ENCODE measurements at places on chromosomes 12 and 14.

DNA sequence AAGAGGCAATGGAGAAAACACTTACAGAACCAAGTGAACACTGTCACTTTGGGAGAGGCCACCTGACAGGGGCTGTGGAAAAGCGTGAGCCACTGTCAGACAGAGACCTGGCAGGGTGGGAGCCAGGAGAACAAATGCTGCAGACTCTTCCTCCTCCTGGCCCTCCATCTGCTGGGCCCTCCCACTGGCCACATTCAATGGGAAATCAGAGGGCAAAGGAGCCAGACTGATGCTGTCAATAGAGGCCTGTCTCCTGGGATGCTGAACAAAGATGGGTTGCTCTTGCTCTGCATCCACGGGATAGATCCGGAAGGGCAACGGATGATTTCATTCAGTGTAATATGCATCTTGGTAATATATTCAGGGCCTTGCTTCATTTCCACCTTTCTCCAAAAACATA, 44.9 kb upstream of the BCAT1 start:
- no peak for DNase-seq

- DNase-seq, result no peak
Measured at GRCh38 chr12:115802767-115803166, 474.7 kb downstream of the MED13L start.

GRCh38 chr14:74826574-74826973, 49.4 kb downstream of the PROX2 start:
- no peak for DNase-seq

DNA sequence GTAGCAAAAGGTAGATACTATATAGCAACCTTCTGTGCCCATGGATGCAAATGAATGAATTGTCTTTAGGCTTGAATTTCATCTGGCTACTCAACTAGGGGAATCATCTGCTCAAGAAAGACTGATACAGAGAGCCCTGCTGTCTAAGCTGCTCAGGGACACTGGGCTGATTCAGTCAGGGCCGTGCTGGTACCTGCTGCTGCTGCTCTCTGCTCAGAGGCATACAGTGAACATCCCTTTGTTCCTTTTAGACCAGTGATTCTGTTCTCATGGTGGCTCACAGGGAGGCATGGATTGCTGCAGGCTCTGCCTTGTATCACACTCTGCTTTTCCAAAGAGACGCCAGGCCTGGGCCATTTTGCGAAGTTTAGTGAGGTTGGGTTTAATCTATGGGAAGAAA, 14.1 kb downstream of the EIF2B2 start:
- DNase-seq, result no peak

- no peak for DNase-seq
Measured at GRCh38 chr12:115506822-115507559, 770.5 kb downstream of the MED13L start.

DNA sequence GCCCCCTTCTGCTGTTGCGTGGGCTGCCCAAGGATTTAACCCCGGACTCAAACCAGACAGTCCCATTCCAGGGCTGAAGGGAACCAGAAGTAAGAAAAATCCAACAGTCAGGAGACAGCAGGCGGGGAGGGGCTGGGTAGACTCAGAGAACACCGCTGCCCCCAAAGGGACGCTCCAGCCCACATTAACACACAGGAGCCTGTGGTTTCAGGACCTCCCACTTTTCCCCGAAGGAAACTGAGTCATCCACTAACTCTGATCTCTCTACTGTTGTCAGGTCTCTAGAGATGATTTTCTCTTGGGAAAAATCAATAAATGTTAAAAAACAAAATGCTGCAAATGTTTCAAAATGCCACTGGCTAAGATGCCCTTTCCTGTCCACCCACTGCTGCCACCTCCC, 41.6 kb downstream of the FBXO21 start:
- no peak for DNase-seq

DNA sequence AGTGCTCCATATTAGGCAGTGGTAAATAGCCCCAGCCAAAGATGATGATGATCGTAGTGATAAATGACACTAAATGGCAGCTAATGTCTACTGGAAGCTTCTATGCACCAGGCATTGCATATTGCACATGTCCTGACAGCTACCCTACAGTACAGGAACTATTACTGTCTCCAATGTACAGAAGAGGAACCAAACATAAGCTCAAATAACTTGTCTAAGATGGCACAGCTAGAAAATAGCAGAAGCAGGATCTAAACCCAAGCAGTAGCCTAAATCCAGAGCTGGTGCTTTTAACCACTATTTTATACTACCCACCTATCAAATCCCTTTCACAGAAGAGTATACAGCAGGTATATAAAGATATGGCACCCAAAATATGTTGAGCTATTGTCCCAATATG, 28.9 kb downstream of the ESR2 start:
- no peak for DNase-seq

DNA sequence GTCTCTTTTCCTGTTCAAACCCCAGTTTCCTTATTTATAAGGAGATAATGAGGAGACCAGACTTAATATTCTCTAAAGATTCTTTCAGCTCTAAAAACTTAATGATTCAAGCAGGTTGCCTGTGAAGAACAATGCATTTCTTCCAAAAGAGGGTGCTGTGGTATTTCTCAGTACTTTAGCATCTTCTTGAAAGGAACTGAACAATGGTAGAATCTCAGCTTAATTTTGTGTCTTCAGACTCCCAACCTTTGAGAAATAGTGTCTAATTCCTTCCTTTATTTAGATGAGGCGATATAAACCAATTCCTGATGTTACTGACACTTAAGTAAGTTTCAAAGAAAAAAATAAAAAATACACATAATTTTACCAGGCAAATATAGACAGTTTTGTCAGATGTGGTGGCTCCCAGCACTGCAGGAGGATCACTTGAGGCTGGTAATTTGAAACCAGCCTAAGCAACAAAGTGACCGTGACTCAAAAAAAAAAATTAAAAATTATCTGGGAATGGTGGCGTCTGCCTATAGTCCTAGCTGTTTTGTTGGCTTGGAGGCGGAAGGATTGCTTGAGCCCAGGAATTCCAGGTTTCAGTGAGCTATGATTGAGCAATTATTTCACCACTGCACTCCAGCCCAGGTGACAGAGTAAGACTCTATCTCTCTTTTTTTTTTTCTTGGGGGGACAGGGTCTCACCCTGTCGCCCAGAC, 76.9 kb upstream of the PSMA6 start:
- DNase-seq, result no peak

- no peak for DNase-seq
Measured at GRCh38 chr14:100470523-100470897, 116.7 kb downstream of the BEGAIN start.

- DNase-seq, result no peak
Measured at GRCh38 chr12:16475521-16475920, 128.1 kb downstream of the MGST1 start.

DNA sequence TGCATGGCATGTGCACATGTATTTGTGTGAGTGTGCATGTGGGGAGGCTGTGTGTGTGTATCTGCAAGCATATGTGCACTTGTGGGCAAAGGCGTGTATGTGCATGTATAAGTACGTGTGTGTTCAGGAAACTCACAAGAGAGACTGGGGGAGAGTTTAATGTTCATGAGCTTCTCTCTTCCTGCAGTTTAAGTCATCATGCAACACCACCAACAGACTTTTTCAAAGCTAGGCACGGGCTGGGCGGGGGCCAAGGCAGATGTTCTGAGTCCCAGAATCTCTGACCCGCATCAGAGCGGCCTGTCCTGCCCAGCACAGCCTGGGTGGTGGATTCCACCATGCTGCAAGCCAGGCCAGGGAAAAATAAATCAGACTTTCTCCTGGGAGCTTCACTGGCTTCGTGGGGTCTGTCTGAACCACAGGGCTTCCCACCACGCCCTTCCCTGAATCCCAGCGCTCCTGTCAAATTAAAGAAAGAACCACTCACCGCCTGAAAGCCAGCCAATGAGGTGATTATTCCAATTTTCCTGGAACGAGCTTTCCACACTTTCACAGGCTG, 75.7 kb downstream of the PITPNM2 start:
- no peak for DNase-seq

GRCh38 chr14:49303946-49304516, 282.1 kb downstream of the RPS29 start:
- DNase-seq, result no peak

DNA sequence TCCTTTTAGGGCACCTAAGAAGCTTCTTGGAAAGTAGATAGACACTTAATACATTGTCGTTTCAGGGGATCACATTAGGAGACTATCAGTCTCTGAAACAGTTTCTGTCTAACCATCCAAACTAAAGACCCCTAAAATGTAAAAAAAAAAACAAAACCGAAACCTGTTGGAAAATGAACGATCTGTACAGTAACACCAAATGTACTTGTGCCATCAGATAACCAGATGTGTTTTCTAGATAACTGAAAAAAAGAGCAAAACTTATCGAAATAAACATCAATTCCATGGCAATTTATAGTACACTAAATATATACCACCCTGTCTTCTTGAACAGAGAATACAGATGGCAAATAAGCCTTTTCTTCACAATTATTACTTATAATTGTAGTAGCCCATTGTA, 2.1 kb downstream of the LDHB start:
- no peak for DNase-seq

DNA sequence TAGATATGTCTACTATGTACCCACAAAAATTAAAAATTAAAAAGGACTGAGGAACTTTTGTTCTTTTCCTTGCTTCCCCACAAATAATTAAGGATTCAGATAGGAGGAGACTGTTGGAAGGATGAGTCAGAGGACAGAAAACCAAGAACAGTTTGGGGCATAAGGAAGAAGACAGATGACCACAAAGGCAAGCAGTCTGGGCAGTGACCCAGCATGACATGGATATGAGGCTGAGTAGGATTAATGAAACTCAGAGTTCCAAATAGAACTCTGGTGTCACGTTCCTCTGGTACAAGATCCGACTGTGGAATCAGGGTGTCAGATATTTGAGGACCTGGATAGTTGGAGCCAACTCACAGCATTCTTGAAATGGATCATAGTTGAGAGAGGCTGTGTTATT, 89.3 kb upstream of the SLC38A4 start:
- no peak for DNase-seq

GRCh38 chr14:23055147-23055550, 2.2 kb downstream of the CDH24 start:
- DNase-seq, result no peak

DNA sequence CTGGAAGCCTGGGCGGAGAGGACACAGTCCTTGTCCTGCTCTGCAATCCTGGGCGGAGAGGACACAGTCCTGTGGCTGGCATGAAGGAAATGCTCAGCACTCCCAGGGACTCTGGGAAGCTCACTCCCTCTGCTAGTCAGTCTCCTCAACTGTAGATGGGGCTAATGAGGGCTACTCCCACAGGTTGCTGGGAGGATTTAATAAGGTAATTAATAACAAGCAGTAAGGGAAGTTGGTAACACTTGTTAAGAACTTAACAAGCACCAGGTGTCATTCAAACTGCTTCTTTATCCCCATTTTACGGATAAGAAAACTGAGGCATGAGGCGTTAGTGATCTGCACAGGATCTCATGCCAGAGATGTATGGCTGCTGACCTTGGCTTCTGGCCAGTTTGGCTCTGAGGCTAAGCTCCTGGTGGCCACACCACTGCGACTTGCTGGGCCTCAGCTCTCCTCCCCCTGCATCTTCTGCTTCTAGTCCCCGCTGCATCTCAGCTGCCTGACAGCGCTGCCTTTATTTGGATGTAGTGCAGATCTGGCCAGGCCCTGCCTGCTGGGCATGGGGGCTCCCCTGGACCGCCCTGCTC, 54.1 kb upstream of the BEGAIN start:
- DNase-seq, result no peak

DNA sequence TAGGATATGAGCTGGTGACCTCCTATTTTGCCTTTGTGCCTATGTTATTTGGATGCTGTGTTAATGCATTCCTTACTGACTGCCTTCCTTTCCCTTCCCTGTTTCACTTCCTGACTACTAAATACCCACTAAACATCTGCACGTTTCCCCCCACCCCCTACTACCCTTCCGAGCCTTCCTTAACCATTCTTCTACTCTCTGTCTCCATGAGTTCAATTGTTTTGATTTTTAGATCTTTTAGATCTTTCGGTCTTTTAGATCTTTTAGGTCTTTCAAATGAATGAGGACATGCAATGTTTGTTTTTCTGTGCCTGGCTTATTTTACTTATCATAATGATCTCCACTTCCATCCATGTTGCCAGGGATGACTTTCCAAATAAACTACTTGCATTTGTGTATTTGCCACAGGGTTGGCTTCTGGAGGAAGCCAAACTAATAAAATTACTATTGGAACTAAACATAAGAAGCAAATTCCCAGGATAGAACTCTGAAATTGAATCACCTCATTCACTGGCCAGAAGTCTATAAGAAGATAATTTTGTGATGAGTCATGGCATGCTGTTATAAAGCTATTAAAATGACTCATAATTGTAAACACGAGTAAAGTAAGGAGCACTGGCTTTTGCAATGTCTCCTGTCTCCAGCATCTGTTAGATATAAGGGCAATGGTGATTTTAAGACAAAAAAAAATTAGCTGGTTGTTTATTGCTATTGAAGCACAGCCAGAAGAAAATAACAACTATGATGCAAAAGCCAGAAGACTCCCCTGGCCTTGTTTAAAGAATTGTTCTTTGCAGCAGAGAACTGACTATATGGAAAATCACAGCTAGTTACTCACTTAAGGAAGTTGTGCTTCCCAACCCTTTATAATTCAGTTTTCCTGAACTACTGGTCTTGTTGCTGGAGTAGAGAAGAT, 586.3 kb downstream of the LRFN5 start:
- DNase-seq, result no peak

GRCh38 chr12:88448337-88448915, 131.8 kb downstream of the KITLG start:
- DNase-seq, result no peak

DNA sequence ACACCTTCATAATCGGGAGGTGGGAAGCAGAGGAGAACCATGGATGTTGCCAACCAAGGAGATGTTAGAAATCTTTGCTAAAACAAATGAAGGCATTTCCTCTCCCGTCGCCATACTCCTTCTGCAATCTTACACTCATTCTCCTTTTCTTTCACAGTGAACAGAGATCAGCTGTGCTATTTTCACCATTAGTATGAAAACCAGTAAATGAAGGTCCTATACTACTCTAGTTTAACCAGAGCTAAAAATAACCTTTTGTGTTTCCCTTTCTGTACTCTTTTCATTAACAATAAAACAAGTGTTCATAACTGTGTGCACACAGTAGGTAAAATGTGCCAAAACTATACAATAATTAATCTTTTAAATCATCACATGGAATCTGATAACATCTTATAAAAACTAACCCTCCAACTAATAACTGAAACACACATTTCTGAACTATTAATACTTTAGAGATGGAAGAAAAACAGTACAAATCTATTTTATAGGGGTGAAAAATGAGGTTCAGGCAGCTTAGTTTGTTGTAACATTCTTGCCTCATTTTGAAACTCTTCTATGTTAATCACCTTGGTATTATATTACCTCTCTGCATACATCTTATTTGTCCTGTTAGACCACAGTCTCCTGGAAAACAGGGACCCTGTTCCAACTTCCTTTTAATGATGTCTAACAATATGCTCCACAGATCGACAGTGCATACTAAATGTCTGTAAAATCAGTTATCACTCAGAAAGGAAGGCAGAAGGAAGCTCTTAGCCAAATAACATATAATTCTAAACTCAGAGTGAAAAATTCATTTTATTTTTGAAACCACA, 69.5 kb downstream of the SPPL3 start:
- DNase-seq, result no peak

GRCh38 chr14:73786636-73787485, 64.8 kb upstream of the PTGR2 start:
- peak; percentile 33 for DNase-seq

Measured in C1 segment of cervical spinal cord (tissue), 14 donors.